ENCODE measurements at places on chromosomes 2 and 18.

- no peak for DNase-seq
These were observed 107.3 kb upstream of the HS6ST1 start for GRCh38 chr2:128425731-128426620.

GRCh38 chr2:203548887-203549286 is 13.8 kb upstream of the RAPH1 start:
- no peak for DNase-seq

GRCh38 chr2:8567469-8568260 is 114.2 kb upstream of the ID2 start:
- DNase-seq: no peak

DNA sequence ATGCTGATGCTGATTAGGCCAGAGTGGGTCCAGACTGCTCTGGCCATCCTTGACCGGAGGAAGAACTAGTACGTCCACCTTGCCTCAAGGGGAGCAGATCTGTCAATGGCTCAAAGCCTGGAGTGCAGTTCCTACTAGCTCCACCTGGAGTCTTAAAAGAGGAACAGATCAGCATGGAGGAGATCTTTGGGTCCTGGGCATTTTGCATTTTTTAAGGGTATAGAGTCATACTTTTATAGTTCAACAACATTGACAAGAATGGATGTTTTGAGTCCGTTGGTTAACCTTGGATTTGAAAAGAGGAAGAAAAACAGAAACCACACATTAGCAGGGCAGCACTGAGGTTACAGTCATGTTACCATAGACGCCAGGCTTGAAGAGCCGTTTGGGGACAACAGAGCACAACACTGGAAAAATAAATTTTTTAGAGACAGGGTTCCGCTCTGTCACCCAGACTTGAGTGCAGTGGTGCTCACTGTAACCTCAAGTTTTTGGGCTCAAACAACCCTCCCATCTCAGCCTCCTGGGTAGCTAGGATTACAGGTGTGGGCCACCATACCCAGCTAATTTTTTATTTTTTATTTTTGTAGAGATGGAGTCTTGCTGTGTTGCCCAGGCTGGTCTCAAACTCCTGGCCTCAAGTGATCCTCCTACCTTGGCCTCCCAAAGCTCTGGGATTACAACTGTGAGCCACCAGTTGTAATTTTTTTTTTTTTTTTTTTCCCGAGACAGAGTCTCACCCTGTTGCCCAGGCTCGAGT is 78.5 kb downstream of the PRKCE start:
- DNase-seq: peak; percentile 25

DNA sequence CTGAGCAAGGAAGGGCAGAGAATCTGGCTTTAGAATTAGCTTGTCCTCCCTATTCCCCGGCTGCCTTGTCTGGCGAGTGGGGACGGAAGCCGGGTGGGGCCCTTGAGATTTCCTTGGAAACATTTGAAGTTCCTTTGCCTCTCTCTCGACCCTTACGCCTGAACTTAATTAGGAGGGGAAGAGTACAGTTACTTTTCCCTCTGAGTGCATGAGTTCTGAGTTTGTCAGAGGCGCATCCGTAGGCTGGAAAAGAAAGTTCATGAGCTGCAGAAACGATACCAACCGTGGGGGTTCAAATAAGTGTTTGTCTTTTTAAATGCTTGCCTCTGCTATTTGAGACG is 468 bp downstream of the PIKFYVE start:
- DNase-seq: no peak
